ENCODE measurements at places on chromosomes 12 and 14.

- no peak overlapping the region for H3K27ac ChIP-seq
- H3K4me3 ChIP-seq = no peak overlapping the region
- no peaks in the 10 kb centered on the region for H3K27me3 ChIP-seq
- no peaks in the 10 kb centered on the region for H3K4me1 ChIP-seq
- no peaks in the 10 kb centered on the region for H3K36me3 ChIP-seq
These were observed 82.1 kb upstream of the FSCB start for GRCh38 chr14:44589180-44589579.

GRCh38 chr12:123444092-123445026 lies 7.9 kb upstream of the RILPL2 start:
- no peaks in the 10 kb centered on the region for H3K36me3 ChIP-seq
- H3K27ac ChIP-seq = no peak overlapping the region
- H3K27me3 ChIP-seq = no peaks in the 10 kb centered on the region
- no peak overlapping the region for H3K4me3 ChIP-seq

- no peaks in the 10 kb centered on the region for H3K27me3 ChIP-seq
- no peak for DNase-seq
- H3K4me3 ChIP-seq = no peak overlapping the region
- no peaks in the 10 kb centered on the region for H3K36me3 ChIP-seq
- no peak overlapping the region for H3K27ac ChIP-seq
These were observed 133.8 kb downstream of the SLC2A13 start for GRCh38 chr12:39972119-39972518.

DNA sequence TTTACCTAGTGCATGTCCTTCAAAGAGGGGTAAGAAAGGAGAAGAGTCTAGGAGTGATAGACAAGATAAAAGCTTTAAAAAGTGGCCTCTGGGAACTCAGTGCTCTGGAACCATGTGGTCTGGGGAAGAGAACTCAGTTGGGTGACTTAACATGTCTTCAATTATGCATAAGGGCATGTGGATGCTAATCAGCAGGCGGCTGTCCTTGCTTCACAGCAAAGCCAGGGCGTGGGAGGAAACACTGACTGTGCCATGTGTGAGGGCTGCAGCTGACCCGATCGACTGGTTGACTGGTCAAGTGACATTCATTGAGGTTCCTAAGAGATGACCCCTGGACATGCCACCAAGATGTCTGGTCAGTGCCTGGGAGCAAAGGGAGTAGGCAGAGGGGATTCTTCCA lies 1053.8 kb downstream of the BCL11B start:
- no peaks in the 10 kb centered on the region for H3K36me3 ChIP-seq
- peaks cover 20% of the 10 kb centered on the region for H3K27me3 ChIP-seq
- no peak for DNase-seq

GRCh38 chr14:103894723-103895059 lies 33.6 kb upstream of the TDRD9 start:
- no peaks in the 10 kb centered on the region for H3K36me3 ChIP-seq
- no peaks in the 10 kb centered on the region for H3K27me3 ChIP-seq
- H3K4me3 ChIP-seq = no peak overlapping the region
- no peak overlapping the region for H3K27ac ChIP-seq

- DNase-seq = no peak
- no peaks in the 10 kb centered on the region for H3K4me1 ChIP-seq
- H3K27me3 ChIP-seq = no peaks in the 10 kb centered on the region
- H3K27ac ChIP-seq = no peak overlapping the region
- H3K36me3 ChIP-seq = no peaks in the 10 kb centered on the region
- H3K4me3 ChIP-seq = no peak overlapping the region
These were observed 25.7 kb downstream of the R3HDM2 start for GRCh38 chr12:57404966-57405640.

- H3K4me3 ChIP-seq = no peak overlapping the region
- H3K27me3 ChIP-seq = no peaks in the 10 kb centered on the region
- DNase-seq = no peak
- H3K27ac ChIP-seq = no peak overlapping the region
These were observed 8.6 kb downstream of the EVL start for GRCh38 chr14:100073576-100074430.

- H3K27me3 ChIP-seq = no peaks in the 10 kb centered on the region
- H3K27ac ChIP-seq = no peak overlapping the region
- no peak for DNase-seq
- H3K4me3 ChIP-seq = no peak overlapping the region
- H3K4me1 ChIP-seq = no peaks in the 10 kb centered on the region
These were observed 107.2 kb upstream of the FGD4 start for GRCh38 chr12:32292151-32292550.

- H3K27me3 ChIP-seq = no peaks in the 10 kb centered on the region
- no peak for DNase-seq
- H3K27ac ChIP-seq = no peak overlapping the region
These were observed 99.1 kb downstream of the SYT1 start for GRCh38 chr12:78963439-78964227.

DNA sequence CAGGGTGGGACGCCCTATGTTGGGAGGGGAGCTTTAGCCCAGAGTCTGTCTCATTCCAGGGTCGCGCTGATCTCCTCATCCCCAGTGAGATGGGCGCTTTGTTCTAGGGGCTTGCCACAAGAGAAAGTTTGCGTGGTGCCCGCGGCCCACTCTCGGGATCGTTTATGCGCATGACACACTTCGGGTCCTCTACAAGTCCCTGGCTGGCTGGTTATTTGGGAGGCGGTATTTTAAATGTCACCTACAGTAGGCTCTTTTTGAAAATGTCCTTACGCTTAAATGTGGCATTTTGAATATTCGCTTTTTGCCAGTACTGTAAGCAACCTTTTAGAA lies 541 bp downstream of the GOLT1B start:
- H3K27me3 ChIP-seq = no peaks in the 10 kb centered on the region
- peak; percentile 45 for DNase-seq
- H3K27ac ChIP-seq = peak overlapping the region; percentile 89
- peaks cover 15% of the 10 kb centered on the region for H3K4me1 ChIP-seq

DNA sequence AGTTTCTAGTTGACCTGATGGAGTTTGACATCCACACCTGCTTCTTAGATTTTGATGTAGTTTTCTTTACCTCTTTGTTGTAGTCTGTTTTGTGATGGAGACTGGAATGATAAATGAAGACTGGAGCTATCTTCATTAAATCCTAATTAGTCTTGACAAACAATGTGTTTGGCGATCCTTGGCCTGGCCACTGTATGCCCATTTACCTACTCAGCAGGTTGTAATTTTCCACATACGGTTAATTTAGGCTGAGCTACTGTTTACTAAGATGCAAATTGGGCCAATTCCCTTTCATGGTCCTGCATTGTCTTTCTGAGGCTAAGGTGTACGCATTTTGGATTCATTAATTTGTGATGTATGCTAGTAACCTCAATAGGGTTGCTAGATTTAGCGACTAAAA lies at the start of gene TAS2R7:
TAS2R7 (minus strand) TSS at position 41 of the 400 bp plus-strand sequence. CDS start 57 bp downstream, outside the sequence.
- no peak within 1 kb of the TSS for H3K27ac ChIP-seq
- no peaks in the 10 kb centered on the region for H3K4me1 ChIP-seq
- DNase-seq = no peak
- H3K27me3 ChIP-seq = peaks cover 5% of the 10 kb centered on the region

DNA sequence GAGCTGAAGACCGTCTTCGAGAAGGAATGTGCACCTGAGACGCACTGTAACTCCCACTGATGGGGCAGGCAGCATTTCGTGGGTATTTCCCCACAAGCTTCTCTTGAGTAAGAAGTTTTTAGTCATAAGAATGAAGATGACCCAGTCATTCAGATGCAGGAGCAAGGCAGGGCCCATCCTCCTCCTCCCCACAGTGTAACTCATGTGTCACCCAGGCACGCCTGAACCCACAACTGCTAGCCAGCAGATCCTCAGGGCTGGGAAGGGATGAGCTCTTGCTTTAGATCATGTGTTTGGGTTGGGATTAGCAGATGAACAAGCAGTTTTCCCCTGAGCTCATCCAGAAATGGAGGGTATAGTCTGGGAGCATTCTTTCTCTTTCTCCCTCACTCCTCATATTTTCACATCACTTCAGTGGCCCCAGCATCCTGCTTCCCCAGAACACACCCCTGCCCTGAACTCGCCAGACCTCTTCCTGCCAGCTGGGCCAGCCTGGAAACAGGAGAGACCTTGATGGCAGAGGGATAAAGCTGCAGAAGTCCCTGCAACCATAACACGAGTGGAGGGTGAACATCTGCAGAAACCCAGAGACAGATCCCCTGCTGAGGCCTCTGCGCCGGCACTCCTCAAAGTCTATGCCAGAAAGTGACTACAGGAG lies 73.3 kb downstream of the B4GALNT3 start:
- no peaks in the 10 kb centered on the region for H3K36me3 ChIP-seq
- DNase-seq = peak; percentile 14
- peak overlapping the region; percentile 16 for H3K27ac ChIP-seq
- H3K27me3 ChIP-seq = no peaks in the 10 kb centered on the region
- no peak overlapping the region for H3K4me3 ChIP-seq
